H1 (cell line): ENCODE measurements at places on chromosomes 12 and 14.

DNA sequence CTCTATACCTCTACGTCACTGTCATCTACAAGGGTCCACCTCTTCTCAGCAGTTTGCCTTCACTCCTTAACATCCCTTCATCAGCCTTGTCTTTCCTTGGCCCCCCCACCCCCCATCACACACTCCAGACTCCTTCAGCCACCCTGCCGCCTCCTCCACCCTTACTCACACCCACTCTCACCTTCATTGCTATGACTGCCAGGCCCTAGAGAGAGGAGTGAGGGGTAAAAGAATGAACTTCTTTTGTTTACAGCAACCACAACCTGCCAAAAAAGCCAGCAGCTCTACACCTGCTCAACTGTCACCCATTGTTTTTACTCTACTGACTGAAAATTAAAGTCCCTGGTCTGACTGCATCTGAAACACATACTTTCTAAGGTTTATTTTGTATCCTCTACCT is 112.8 kb downstream of the DUSP6 start:
- no peak overlapping the region for H3K27ac ChIP-seq
- no peaks in the 10 kb centered on the region; the same call in 1 of the 2 replicates for H3K27me3 ChIP-seq
- DNase-seq, result no peak
- no peaks in the 10 kb centered on the region for H3K4me1 ChIP-seq
- no peaks in the 10 kb centered on the region for H3K36me3 ChIP-seq

GRCh38 chr14:99716850-99717681 is 33.0 kb downstream of the CYP46A1 start:
- no peaks in the 10 kb centered on the region for H3K4me1 ChIP-seq
- no peak overlapping the region for H3K4me3 ChIP-seq
- no peaks in the 10 kb centered on the region for H3K27me3 ChIP-seq
- no peak for DNase-seq
- H3K27ac ChIP-seq, result no peak overlapping the region

DNA sequence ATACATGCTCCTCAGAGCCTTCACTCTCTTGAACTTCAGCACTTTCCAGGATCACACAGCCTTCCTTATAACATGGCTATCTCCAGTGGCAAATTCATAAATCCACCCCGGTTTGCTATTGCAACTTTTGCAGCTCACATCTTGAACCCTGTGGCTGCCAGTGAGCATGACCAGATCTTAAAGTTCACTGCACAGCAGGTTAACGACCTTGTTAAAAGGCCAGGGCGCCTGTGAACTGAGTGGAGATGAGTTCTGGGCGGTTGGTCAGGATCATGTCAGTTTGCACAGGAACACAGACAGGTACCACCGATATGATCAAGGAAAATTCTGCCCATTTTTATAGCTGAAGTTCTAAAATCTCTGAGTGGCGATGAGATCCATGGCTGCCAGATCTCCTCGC is 24.7 kb upstream of the LTA4H start:
- no peaks in the 10 kb centered on the region for H3K36me3 ChIP-seq
- peaks cover 8% of the 10 kb centered on the region for H3K4me1 ChIP-seq
- H3K4me3 ChIP-seq, result no peak overlapping the region
- no peak overlapping the region for H3K27ac ChIP-seq
- no peaks in the 10 kb centered on the region for H3K27me3 ChIP-seq

DNA sequence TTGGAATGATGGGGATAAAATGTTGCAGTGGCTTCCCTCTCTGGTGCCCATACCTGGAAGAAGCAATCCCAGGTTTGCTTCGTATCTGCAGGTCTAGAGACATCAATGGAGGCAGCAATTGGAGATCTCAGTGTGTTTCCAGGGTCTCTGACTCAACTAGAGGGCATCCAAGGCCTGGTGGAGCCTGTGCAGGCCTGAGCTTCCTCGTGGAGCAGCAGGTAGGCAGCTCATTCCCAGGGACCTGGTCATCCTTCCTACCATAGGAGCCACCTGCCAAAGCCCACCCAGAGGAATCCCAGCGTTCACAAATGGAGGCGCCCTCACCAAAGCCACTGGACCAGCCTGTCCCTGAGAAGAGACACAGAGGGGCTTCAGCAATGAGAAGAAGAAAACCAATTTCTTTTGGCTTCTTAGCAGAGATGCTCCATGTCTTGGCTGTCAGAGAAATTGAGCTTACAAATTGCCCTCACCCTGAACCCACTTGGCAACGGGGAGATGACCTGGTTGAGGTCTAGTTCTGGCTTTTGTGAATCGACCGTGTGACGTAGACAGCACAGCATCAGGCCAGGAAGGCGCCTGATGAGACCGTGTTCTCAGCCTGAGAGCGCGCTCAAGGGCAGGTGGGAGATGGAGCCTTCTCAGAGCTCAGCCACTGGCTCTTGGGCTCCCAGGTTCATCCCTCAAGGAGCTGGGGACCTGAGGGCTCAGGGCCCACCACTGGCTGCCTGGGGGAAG is 283.6 kb downstream of the DPF3 start:
- no peaks in the 10 kb centered on the region for H3K4me1 ChIP-seq
- no peak overlapping the region for H3K4me3 ChIP-seq
- H3K27ac ChIP-seq, result no peak overlapping the region
- peak; percentile 8 for DNase-seq
- no peaks in the 10 kb centered on the region for H3K36me3 ChIP-seq
- H3K27me3 ChIP-seq, result no peaks in the 10 kb centered on the region

DNA sequence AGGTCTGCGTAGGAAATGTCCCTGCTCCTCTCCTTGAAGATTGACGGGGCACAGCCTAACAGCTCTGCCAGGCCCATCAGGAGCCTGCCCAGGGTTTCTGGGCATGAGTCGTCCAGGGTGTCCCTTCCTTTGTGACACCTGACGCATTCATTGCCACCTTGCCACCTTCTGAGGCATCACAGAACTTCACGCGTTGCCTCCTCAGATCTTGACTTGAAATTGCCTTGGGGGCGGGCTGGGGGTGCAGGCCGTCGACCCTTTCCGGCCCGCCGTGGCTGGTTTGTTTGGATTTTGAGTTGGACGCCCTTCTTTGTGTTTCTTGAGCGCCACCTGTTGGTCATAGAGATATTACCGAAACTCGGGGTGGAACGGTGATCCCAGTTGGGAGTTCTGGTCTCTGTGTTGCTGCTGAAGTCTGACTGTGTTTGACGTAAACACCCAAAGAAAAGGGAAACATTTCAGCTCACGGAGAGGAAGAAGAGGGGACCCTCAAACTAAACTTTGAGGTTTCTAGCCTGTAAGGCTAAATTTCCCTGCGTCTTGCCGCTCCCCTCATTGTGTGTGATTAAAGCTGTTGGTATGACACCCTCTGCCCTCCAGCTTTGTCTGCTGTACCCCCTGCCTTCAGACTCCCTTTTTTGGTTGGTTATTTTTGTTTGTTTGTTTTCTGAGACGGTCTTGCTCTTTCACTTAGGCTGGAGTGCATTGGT is 44.6 kb downstream of the MLXIP start:
- H3K27me3 ChIP-seq, result no peaks in the 10 kb centered on the region
- H3K27ac ChIP-seq, result no peak overlapping the region
- H3K36me3 ChIP-seq, result no peaks in the 10 kb centered on the region
- H3K4me1 ChIP-seq, result no peaks in the 10 kb centered on the region
- peak; percentile 92 for DNase-seq

DNA sequence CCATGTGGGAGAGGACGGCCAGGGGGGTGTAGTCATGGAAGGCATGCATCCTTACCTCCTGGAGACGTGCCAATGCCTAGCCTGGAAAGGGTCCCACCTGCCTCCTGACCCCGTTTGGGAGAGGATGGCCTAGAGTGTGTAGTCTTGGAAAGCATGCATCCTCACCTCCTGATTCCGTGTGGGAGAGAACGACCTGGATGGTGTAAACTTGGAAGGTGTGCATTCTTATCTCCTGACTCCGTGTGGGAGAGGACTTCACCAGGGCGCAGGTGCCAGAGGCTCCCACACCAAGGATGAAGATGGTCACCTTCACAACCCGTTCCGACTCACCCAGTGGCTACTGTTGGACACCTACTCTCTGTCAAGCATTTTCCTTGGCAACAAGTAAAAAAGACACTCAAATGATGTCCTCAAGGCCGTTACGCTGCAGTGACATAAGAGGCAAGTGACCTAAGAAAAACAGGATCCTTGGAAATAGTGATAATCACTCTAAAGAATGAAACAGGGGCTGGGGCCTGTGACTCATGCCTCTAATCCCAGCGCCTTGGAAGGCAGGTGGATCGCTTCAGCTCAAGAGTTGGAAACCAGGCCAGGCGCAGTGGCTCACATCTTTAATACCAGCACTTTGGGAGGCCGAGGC is 37.5 kb upstream of the FZD10 start:
- H3K36me3 ChIP-seq, result no peaks in the 10 kb centered on the region
- H3K4me1 ChIP-seq, result no peaks in the 10 kb centered on the region
- H3K4me3 ChIP-seq, result no peak overlapping the region
- H3K27me3 ChIP-seq, result peaks cover 10% of the 10 kb centered on the region; the same call in 1 of the 2 replicates
- no peak for DNase-seq

DNA sequence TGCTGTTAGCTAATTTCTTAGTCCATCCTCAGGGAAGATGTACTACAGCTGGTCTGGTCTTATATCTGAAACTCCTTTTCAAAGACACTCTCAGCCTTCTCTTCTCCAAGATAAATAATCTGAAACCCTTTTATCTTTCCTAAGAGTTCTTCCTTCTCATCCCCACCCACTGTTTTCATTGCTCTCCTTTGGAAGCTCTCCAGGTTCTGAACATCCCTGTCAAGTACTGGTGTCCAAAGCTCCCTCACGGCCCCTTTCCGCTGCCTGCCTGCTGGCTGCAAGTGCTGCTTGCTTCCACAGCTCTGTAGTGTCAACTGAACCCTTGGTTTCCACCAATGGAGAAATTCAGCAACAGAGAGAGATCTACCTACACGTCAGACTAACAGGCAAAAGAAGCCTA is 6.6 kb upstream of the SLC6A13 start:
- no peaks in the 10 kb centered on the region for H3K36me3 ChIP-seq
- no peak overlapping the region for H3K27ac ChIP-seq
- H3K4me3 ChIP-seq, result no peak overlapping the region
- H3K27me3 ChIP-seq, result no peaks in the 10 kb centered on the region
- DNase-seq, result no peak

GRCh38 chr12:8011331-8011730 is 21.2 kb upstream of the FOXJ2 start:
- H3K27ac ChIP-seq, result no peak overlapping the region
- DNase-seq, result no peak
- H3K4me3 ChIP-seq, result no peak overlapping the region
- no peaks in the 10 kb centered on the region for H3K4me1 ChIP-seq
- H3K27me3 ChIP-seq, result no peaks in the 10 kb centered on the region

DNA sequence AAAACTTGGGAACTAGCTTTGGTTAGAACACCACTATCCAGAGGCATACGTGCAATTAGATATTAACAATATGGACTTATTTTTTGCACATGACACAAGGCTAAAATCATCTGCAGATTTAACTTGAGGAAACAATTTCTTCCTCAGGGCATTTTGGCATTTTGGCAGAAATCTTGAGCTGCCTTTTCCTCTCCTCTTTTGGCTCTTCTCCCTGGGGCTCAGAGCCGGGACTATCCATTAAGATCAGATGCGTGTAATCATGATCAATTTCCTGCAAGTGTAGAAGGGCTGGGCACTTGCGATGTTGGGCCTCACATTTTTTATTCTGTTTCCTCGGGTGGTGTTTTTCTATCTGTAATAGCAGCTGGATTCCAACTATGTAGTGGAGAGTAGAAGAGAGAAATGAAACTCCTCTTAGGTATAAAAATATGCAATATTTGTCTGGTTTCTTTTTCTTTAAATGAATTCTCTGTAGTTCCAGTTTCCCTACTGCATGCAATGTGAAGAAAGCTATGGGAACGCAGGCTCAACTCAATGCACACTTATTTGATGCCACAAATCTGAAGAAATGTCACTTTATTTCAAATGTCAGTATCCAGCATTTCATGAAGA is 1010.8 kb downstream of the FLRT2 start:
- no peak overlapping the region for H3K27ac ChIP-seq
- H3K27me3 ChIP-seq, result no peaks in the 10 kb centered on the region
- no peaks in the 10 kb centered on the region for H3K4me1 ChIP-seq
- DNase-seq, result no peak
- no peaks in the 10 kb centered on the region for H3K36me3 ChIP-seq

DNA sequence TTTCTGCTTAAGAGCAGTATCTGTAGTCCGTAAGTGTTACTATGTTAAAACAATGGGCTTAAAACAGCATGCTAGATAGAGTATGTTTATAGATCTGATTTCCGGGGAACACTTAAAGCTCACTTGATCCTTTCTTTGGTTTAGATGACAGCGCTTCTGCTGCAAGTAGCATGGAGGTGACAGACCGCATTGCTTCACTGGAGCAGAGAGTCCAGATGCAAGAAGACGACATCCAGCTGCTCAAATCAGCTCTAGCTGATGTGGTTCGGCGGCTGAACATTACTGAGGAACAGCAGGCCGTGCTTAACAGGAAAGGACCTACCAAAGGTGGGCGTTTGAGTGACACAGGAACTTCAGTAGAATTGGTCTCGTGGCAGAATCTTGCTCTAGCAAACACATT is 57.5 kb downstream of the EML1 start:
- no peak overlapping the region for H3K27ac ChIP-seq
- H3K27me3 ChIP-seq, result no peaks in the 10 kb centered on the region
- no peaks in the 10 kb centered on the region for H3K4me1 ChIP-seq

DNA sequence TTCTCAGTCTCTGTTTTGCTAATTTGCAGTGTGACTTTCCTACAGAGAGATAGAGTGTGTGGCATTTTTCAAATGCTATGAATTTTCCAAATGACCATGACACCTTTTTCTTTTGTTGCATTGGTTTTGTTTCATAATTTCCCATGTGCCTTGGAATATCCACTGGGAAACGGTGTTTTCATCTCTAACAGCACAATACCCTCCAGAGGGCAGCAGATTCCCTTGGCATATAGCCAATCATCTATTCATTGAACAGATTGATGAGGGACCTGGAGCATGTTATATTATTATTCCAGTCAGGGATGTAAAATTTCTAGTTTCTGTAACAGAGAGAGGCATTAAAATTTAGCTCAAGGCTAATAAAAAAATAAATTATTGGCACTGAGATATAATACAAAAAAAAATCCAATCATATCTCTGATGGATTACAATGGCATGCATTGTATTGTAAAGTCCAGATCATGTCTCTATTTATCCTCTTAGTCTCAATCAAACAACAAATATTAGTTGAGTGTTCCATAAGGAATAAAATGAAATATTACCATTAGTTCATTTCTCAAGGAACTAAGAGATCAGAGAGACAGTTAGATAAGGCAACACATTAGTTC is 29.6 kb upstream of the NTN4 start:
- H3K36me3 ChIP-seq, result no peaks in the 10 kb centered on the region
- no peak overlapping the region for H3K27ac ChIP-seq
- H3K4me3 ChIP-seq, result no peak overlapping the region
- DNase-seq, result no peak
- H3K4me1 ChIP-seq, result no peaks in the 10 kb centered on the region

- peak within 1 kb of the TSS; percentile 51 for H3K4me3 ChIP-seq
- H3K36me3 ChIP-seq, result no peaks in the 10 kb centered on the region
- H3K27ac ChIP-seq, result no peak within 1 kb of the TSS
- no peak for DNase-seq
Observed at GRCh38 chr12:21526053-21526452, at the start of gene SPX. Gene SPX, plus strand, starts transcription at chr12:21526296. Its CDS starts 177 bp downstream, at chr12:21526473.

DNA sequence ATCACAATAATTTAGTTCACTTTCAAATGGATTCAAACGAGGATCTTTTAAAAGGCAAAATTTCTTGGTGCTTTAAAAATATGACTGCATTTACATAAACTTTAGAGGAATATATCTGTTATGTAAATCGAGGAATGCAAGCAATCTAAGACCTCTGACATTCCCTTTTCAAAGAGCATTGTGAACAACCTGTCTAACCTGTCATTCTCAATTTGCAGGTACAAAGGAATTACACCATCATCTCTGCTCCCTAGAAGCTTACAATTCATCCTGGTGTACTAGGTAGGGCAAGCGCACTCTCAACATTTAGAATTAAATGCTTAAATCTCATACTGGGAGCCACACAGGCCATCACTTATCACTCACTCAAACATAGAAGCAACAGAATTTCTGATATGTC is 35.6 kb downstream of the BMP4 start:
- no peaks in the 10 kb centered on the region; the same call in 1 of the 2 replicates for H3K4me1 ChIP-seq
- no peaks in the 10 kb centered on the region for H3K36me3 ChIP-seq
- no peak overlapping the region for H3K27ac ChIP-seq
- no peaks in the 10 kb centered on the region for H3K27me3 ChIP-seq
- H3K4me3 ChIP-seq, result no peak overlapping the region
